Astrocyte of the hippocampus (primary cell): ENCODE measurements at places on chromosomes 4 and X.
A peak's percentile ranks its signal among the peaks of the same experiment; 100 is the strongest.

DNA sequence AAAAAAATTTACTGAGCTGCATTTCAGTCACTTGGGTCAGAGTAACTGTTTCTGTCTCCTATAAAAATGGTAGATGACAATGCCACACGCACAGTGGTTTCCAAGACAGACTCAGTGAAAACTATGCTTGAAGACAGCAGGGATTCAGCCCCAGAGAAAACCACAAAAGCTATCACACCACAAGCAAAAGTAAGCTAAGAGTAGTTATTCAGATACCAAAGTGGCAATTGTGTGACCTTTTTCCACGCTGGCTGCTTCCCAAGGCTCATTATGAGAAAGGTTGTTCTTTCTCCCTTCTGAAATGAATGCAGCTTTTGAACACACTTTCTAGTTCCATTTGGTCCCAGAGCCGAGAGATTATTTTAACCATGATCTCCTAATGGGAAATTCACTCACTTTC lies 46.4 kb upstream of the GPM6B start:
- peak; percentile 51 for DNase-seq

DNA sequence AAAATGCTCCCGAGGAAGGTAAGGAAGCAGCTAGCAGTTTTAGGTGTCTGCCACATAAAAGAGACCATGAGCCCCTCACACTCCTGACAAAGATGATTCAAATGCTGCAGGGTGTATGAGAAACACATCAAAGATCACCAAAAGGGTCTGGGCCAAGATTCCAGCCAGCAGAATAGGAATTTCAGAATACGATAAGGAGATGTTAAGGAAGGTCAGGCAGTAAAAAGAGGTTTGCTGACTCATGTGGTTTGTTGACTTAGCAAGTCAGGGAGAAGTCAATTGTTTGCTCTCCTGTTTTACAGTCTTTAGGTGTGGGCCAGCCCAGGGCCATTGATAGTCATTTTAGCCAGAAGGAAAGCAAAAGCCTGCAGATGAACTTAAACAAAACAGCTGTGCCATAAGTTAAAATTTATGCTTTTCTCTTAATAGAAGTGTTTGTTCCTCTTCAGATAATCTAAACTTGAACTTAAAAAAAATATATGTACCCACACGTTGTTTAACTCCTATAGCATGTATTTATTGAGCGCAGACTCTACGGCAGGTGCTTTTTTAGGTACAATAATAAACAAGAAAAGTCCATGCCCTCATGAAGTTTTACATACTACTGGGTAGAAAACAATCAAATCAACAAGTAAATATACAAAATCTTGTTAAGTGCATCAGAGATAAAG lies 115.6 kb downstream of the CAMK2D start:
- DNase-seq = peak; percentile 85

DNA sequence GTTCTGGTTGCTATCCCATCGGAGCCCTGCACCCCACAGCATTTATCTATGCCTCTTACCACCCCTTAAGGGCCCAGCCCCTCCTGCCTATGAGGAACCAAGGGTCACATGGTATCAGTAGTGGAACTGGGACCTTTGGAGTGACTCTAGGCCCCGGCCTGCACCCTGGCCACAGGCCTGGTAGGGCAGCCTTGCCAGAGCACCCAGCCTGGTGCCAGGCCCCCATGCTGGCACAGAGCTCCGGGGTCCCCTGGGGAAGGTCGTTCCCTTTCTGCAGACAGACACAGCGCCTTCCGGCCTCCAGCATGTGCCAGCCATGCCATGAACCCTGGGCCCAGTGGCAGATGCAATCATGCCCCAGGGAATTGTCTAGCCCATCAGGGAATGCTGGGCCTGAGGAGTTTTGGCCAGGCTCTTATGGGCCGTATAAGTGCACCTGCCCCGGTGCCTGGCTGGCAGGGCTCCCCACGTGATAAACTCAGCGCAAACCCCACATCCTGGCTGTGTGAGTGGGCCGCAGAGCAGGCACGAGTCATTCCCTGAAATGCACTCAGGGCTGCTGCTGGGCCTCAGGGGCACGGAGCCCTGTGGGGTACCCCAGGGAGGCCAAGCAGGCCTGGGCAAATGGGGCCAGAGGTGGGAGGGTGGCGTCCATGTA lies 19.8 kb upstream of the ADD1 start:
- no peak for DNase-seq

DNA sequence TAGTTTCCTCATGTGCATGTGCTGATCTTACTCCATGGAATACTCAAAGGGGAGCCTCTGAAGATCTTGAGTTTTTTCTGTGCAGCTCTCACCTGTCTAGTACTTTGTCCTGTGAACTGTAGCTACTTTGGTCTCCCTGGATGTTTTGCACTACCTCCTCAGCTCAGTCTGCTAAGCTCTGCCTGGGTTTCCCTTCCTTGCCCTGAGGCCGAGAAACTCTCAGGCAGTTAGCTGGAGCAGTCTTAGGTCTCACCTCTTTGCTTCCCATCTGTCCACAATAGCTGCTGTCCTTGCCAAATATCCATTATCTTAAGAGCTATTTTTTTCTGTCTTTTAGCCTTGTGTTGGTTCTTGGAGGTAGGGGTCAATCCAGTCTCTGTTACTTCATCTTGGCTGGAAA lies 11.6 kb downstream of the THAP6 start:
- no peak for DNase-seq

GRCh38 chr4:22688236-22688635 lies 4.5 kb upstream of the GBA3 start:
- peak; percentile 77 for DNase-seq

DNA sequence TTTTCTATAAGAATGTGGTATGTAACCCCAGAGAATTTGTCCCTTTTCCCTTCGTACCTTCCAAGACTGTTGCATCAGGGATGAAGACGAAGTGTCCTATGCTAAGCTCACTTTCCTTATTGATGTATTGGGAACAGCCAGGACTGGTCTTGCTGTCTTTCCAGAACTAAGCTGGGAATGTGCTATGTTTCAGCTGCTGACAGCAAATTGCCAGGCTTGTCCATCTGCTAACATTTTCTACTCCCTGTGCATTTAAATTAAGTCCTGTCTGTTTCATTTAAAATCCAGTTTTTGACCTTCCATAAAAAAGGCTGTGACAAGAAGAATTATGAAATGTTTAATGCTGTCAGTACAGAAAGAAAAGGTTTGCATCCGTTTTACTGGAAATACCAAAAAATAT lies 87.9 kb downstream of the ATP10D start:
- DNase-seq = no peak

GRCh38 chr4:39036172-39036571 lies 4.0 kb upstream of the TMEM156 start:
- DNase-seq = peak; percentile 91

DNA sequence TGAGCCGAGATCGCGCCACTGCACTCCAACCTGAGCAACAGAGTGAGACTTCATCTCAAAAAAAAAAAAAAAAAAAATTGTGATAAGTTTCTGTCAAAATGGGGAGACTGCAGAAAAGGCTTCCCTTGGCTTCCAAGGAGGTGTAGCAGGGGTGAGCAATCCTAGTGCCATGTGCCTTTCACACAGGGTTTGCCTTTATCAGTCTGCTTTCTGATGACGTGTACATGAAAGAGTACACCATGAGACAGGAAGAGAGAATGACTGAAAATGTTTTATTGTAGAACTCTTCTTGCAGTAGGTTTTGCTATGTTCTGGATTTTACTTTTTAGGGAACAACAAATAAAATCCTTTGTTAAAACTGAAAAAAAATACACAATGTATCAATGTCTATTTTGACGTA lies 23.4 kb upstream of the ZFP42 start:
- no peak for DNase-seq

- DNase-seq = no peak
Observed at GRCh38 chr4:167787231-167787630, 305.1 kb upstream of the ANXA10 start.

GRCh38 chr4:155535802-155536454 lies 130.7 kb upstream of the GUCY1A1 start:
- DNase-seq = no peak

GRCh38 chrX:123193101-123193500 lies 9.0 kb downstream of the GRIA3 start:
- DNase-seq = no peak

GRCh38 chr4:89837993-89838390 lies 1.0 kb upstream of the SNCA start:
- DNase-seq = peak; percentile 16

DNA sequence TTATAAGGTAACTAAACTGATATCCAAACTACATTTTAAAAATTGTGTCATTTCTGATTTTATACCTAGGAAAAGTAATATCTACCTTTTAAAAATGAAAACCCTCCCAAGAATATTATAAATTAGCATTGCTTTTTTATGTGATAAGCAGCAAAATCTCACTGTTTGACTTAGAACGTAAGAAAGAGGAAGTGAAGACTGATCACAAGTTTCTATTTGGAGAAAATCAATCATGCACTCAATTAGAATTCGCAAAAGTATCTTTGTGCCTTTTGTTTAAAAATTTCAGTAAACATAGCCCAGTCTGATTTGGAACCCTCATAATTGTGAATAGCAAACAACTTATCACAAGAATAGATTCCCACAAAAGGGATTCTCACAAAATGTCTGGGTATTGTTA lies 142.7 kb downstream of the TENM3 start:
- no peak for DNase-seq

DNA sequence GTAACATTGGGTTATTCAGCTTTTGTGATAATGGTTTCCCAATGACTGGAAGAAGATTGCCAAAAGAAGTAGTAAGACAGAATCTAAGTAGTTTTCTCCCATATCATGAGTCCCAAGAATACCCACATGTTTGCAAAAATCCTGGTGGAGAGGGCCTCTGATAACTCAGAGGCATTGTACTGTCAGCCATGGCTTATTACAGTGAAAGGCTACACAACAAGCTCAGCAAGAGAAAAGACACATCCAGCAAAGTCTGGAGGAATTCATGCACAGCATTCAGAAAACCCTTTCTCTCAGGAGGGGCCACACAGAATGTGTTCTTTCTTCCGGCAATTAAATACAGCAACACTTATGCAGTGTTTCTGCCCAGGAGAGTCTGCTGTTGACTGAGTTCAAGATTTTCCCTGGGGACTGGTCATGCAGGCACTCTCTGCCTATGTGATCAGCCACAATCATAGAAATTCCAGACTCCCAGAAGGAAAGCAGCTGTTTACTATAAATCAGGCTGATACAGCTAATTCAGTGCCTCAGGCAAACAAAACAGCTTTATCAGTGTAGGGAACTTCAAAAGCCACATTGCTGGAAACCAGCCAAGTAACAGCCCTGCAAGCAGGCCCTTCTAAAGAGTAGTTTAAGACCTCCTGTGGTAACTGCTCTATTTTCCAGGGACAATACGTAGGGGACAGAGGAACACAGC lies 937.1 kb downstream of the CCSER1 start:
- DNase-seq = peak; percentile 74

- DNase-seq = peak; percentile 99
Observed at GRCh38 chr4:1043651-1044468, 32.4 kb downstream of the FGFRL1 start.

DNA sequence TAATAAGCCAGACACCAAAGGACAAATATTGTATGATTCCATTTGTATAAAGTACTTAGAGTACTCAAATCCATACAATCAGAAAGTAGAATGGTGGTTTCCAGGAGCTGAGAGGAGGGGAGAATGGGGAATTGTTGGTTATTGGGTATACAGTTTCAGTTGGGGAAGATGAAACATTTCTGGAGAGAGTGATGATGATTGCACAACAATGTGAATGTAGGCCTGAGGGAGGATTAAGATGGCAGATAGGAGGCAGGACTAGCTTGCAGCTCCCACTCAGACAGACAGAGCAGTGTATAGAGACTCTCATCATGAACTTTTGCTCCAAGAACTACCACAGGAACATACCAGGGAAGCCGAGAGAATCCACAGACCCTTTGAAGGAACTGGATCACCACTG lies 75.7 kb upstream of the PAK3 start:
- no peak for DNase-seq

DNA sequence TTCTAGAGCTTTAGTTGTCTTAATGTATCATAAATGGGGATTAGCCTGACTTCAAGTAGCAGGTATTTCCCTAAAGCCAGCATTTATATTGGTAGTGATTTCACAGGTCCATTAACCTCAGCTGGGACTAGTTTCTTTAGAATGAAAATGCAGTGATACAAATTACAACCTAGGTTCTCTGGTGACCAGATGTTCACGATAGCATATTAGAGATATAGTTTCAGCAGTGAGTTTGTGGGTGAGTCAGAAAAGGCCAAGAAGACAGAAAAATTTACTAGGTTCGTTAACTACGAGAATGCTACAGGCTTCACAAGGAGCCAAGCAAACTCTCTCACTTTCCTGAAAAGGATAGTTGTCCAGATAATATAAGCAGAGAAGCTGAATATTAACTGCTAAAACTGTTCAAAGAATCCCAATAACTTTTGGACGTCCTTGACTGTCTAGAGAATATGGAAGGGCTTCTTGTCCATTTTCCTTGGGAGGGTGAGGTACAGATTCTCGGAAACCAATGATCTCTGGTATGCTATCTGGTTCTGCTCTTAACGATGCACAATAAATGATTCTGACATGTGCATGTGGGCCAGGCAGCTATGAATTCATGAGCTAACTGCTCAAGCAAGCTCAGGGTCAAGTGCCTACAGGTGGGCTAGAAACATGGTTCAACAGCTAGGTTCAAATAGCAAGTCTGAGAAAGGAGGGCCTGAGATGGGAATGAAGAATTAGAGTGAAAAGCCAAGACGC lies 6.0 kb upstream of the SPCS3 start:
- DNase-seq = no peak

- DNase-seq = no peak
Observed at GRCh38 chr4:186074189-186074588, 5.2 kb downstream of the TLR3 start.

DNA sequence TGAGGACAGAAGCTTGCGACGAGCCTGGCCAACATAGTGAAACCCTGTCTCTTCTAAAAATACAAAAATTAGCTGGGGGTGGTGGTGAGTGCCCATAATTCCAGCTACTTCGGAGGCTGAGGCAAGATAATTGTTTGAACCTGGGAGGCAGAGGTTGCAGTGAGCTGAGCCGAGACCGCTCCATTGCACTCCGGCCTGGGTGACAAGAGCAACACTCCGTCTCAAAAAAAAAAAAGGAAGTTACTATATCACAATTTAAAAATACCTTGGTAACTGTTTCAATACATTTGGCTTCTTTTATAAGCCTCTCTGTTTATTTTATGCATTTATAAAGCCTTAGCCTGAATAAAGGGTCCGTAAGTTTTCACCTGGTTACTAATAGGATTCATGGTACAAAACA lies 46.6 kb upstream of the CHRNA9 start:
- DNase-seq = no peak

- DNase-seq = no peak
Observed at GRCh38 chr4:7354927-7355326, 79.8 kb downstream of the PSAPL1 start.

DNA sequence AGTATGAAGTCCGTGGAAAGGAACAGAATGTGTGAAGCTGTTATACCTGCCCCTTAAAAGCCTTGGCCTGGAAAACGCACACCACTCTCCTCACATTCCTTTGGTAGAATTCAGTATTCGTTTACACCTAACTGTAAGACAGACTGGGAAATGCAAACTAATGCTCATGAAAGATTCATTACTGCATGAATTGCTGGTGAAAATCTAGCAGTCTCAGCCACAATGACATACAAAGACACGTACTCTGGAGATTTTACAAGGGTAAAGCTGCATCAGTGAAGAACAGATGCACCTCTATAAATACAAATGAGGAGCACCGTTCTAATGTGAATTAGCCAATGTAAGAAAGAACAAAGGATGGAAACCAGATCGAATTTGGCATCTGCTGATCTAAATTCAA lies 2051.3 kb downstream of the PCDH7 start:
- DNase-seq = no peak

GRCh38 chr4:79150820-79151416 lies 174.9 kb downstream of the NAA11 start:
- DNase-seq = no peak
